Amniotic epithelial cell (primary cell): ENCODE measurements at places on chromosomes 7 and 10.

DNA sequence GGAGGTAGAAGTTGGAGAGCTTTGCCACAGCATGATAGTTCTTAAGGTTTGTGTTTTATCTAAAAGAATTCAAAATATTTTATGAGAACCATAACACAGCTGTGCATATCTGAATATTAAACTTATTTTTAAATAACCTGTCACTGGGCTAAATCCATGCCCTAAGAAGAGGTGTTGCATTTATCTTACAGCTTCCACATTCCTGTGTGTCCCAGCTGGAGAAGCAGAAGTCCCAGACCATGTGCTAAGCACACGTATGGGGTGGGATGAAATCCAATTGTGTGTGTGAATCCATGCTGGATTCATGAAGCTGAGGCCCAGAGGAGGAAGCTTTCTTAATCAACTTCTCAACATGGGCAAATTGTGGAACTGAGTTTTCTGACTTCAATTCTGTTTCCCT is 121.5 kb downstream of the PKD1L1 start:
- no peak for DNase-seq

GRCh38 chr7:24054236-24054635 is 229.8 kb upstream of the NPY start:
- no peak for DNase-seq

DNA sequence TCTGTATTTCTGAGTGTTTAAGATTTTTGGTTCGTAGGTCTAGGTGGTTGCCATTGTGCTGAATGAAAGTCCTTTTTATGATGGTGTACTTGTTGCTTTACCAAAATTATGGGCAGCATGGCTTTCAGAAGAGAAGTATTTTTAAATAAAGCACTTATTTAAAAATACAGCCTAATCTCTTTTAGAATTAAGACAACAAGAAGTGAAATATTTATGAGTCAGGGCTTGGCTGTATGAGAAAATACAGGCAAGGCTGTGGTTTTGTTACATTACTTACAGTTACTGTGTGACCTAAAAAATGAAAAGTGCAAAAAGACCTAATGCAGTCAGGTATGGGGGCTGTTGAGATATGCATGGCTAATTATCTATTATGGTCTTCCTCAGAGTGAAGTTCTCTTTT is 185.2 kb upstream of the PPP1R3A start:
- no peak for DNase-seq

DNA sequence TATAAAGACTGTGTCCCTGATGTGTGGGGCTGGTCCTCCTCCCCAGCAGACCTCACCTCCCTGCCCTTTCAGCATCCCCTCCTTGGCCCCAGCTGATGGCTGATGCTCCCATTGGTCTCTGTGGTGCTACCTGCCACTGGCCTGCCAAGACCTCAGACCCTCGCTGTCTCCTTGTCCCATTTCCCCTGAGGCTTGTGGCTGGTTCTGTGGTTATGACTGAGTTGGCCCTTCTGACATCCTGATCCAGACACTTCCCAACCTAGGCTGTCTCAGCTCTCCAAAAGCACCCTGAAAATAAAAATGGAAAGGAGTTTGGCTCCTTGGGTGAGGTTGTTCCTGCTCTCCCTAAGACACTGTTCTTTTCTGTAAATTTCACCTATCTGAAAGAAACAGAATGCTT is 214.2 kb downstream of the RPS24 start:
- no peak for DNase-seq

DNA sequence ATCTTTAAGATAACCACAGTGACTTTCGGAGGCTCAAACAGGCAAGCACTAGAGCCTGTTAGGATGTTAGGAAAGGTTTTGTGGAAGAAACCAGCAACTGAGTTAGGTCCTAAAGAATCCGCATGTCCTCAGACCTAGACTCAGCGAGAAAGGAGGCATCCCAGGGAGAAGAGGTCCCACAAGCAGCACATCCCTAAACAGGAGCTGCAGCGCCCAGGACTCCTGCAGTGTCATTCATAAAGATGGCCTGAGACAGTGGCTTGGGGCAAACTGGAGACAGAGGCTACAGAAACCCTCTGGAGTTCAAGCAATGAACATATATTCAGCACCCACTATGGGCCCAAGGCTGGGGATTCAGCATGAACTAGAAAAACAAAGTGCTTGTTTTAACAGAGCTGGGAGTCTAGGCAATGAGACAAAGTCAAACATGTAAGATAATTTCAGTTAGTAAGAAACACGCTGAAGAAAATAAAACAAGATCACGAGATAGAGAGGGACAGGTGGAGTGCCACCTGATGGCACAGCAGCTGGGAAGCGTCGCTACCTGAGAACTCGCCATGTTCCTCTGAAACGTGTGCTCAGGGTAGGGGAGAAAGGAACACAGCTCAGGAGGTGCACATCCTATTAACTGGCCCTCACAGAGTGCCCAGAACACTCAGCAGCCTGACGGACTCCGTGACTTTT is 48.1 kb downstream of the PARD3 start:
- no peak for DNase-seq

DNA sequence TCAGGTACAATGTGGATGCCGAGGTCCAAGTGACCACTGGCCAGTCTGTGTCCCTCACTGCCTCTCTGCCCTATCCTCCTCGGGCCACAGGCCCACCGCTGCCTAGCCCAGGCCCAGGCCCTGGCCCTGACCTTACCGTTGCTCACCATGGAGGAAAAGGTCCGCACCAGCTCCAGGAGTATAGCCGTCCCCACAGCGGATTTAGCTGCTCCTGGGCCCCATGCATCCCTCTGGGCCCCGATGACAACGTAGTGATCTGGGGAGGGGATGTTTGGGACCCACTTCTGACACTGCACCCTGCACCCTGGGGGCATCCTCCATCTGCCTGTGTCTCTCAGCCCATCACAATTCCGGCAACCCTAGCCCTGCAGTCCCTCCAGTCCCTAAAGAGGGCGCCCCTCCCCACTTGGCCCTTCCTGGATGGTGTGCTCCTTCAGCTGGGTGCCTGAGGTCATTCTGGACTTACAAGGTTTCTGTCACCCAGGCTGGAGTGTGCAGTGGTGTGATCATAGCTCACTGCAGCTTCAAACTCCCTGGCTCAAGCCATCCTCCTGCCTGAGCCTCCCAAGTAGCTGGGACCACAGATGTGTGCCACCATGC is 12.1 kb downstream of the TFR2 start:
- no peak for DNase-seq

GRCh38 chr7:151793531-151793951 is 83.4 kb downstream of the PRKAG2 start:
- no peak for DNase-seq

GRCh38 chr10:120897343-120897742 is 46.2 kb downstream of the WDR11 start:
- DNase-seq, result peak; percentile 58

GRCh38 chr7:2810682-2811415 is 33.3 kb downstream of the GNA12 start:
- no peak for DNase-seq

DNA sequence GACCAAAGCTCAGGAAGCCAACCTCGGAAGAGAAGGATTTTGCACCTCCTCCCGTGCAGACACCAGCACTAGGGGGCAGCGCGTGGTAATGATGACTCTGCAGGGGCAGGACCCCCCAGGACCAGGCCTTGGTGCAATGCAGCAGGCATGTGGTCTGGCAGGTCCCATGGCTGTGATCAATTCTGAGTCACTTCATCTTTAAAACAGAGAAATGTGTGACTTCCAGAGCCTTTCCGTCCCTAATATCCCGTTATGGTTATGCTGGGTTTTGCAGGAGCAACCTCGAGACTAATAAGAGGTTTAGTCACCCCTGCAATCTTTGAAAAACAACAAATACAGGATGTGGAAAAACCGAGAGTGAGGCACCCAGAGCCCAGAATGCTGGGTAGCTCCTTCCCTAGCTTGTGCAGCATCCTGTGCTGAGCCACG is 30.2 kb upstream of the GJD4 start:
- peak; percentile 64 for DNase-seq

DNA sequence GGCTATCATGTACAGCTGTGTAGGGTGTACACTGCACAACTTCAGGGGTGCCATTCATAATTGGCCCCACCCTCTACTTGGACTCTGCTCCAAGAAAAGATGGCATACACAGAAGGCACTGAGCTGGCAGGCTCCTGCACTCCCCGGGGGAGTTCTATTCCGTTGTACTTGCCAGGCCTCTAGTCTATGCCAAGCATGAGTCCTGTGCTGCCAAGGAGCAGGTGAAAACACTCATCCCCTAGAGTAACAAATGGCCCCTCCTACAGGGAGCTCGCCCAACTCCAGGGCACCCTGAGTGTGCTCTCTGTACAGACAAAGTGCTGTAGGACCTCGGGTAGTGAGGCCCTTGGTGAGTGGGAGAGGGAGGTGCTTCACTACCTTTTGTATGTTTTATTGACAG is 127.2 kb downstream of the SLIT1 start:
- no peak for DNase-seq

GRCh38 chr10:118732245-118733165 is 22.3 kb downstream of the CACUL1 start:
- DNase-seq, result no peak

- DNase-seq, result peak; percentile 50
These were observed 1.5 kb downstream of the ENTPD7 start for GRCh38 chr10:99660662-99661376.

GRCh38 chr10:131926743-131927595 is 26.2 kb downstream of the PPP2R2D start:
- DNase-seq, result no peak

DNA sequence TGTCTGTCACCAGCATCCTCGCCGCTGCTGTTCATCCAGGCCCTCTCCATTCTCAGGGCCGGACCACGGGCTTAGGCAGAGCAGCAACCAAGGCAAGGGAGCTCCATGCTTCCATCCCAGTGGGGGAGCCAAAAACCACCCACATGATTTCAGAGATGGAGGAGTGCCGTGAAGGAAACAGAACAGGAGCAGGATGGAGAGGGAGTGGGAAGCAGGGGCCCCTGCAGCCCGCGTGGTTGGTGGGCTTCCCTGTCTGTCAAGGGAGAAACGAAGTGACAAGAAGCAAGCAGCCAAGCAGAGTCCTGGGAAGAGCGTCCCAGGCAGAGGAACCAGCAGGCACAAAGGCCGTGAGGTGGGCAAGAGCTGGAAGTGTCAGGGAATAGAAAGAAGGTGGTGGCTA is 95.7 kb downstream of the SLIT1 start:
- DNase-seq, result no peak

- DNase-seq, result peak; percentile 55
These were observed at the start of gene LRRC4 for GRCh38 chr7:128030654-128031611. LRRC4 (minus strand) TSS chr7:128031437; CDS start chr7:128030640, 797 bp downstream.

DNA sequence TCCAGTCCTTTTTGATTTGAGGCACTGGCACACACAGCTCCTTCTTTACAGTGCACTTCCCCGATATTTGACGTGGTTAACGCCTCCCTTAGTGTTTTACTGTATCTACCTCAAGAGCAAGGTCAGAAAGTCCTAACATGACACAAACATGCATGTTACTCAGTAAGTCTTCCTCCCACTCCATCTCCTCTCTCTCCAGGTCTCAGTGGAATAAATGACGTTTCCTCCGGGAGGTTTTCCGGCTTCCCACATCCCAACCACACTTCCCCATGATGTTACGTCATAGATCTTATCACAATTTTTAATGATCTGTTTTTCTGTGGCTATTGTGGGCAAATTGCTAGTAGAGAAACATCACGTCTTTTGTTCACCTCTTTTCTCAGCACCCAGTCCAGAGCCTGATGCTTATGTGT is 165.7 kb downstream of the PTPN20 start:
- DNase-seq, result peak; percentile 83

GRCh38 chr7:90817846-90818245 is 221.7 kb downstream of the CDK14 start:
- no peak for DNase-seq

- no peak for DNase-seq
These were observed 8.0 kb upstream of the PWWP2B start for GRCh38 chr10:132388891-132389432.

GRCh38 chr10:80275135-80275498 is 14.3 kb downstream of the MAT1A start:
- no peak for DNase-seq

GRCh38 chr7:101666741-101667140 is 37.6 kb upstream of the MYL10 start:
- DNase-seq, result no peak

DNA sequence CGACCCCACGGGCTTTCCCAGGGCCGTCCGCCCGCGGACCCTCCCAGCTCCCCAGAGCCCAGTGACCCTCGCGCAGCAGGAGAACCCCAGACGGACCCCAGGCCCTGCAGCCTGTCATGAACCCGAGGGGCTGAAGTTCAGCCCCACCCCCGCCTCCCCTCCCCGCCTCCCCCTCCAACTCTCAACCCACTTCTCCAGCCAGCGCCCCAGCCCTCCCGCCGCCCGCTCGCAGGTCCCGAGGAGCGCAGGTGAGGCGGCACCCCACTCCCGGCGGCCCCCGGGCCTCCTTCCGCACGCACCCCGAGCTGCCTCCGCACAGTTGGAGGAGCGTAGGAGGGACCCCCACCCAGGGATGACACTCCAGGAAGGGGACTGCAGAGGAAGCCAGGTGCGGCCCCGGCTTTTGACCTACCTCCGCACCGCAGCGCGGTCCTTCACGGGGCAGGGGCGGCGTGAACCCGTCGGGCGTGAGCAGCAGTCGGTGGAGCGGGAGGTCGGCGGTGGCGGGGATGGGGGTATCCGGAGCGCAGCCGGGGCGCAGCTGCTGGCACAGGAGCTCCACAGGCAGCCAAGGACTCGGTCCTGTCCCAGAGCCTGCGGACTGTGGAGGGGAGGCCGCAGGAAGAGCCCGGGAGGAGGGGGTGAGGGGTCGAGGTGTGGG is at the start of gene TMEM176A:
TMEM176A (plus strand) TSS at position 189 of the 661 bp plus-strand sequence. CDS start 782 bp downstream, outside the sequence.
- DNase-seq, result no peak

DNA sequence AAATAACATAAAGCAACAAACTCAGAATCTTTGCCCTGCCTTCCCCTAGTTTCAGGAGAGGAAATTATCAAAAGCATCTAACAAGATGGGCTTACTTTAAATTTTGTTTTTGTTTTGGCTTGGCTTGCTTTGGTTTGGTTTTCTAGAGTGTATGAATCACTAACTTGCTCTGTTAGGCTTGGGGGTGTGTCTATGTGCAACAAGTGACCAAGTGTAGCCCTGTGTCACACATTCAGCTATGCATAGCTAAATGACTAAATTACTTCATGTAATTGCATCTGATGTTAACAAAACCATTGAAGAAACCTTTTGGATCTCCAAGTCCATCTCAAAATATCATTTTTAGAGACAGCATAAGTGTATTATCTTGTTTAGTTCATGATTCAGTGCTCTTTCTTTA is 251.0 kb downstream of the TFEC start:
- no peak for DNase-seq
